Progenitor cell of endocrine pancreas (in vitro differentiated cells): ENCODE measurements at places on chromosomes 6 and 20.

DNA sequence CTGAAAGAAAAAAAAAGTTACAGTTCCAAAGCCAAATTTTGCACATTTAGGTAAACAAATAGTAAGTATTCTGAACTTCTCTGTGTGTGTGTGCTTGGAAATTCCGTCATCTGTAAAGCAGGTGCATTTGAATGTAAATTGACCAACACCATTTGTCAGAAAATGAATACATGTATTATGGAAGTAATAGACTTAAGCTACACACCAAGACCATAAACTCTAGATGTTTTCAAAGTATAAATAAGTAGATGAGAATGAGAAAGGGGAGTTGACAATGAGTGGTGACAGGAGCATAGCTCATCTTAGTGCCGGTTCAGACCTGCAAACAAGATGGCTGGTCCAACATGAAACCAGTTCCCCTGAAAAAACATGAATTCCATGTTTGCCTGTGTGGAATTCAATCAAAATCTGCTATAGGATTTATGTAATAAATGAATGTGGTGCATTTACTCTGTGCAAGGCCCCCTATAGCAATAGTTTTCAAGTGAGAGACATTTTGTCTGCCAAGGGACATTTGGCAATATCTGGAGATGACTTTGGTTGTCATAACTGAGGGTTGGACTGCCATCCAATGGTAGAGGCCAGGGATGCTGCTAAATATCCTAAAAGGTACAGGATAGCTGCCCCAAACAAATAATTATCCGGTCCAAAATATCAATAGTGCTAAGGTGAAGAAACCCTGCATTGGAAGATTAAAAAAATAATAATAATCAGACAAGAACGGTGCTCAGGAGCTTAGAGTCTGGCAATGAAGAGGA lies 11.0 kb upstream of the FILIP1 start:
- DNase-seq, result no peak

DNA sequence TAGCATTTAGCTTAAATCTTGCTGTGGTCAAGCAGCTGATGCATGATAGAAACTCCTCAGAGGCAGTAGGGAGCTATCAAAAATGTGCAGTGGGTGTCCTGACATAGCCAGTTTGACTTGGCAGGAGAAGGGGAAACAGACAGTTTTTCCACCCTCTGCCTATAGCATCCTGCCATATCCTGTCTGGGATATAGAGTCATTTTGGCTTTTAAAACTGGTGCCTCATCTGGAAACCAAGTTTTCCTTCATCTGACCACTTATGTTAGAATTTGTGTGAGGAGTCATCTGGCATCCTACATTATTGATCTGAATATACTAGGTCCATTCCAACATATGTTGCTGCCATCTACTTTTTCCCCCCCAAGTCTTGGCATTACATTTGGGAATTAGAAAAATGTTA lies 284.1 kb downstream of the CD109 start:
- no peak for DNase-seq

DNA sequence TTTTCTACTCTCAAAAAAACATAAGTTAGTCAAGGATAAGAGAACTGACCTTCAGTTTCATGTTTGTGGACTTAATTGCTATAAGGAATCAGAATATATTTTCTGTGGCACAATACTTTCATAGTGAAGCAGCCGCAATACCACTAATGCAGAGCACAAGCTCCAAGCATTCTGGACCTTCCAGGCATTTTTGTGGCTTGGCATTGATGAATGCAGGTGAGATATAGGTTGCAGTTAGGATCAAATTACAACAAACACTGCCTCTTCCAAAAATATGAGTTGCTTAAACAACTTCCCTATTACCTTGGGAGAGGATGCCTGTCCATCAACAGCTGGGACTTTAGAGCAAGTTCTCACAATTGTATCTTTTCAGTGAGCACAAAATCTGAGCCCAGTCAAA lies 162.8 kb upstream of the RSPO3 start:
- no peak for DNase-seq

DNA sequence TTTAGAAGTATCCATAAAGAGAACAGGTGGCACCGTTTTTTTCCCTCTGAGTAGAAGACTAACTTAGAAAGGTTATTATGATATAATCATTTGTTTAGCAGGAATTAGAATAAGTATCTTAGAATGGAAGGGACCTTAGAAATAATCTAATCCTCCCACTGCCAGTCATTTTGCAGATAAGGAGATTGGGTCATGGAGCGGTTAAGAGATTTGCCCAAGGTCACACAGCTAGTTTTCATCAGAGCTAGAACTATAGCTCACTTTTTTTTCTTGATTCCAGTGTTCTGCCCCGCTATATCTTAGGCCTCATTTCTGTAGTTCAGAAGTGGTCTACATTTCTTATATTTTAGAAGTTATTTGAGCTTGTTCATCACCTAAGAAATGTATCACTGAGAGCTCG lies 139.6 kb downstream of the PRL start:
- no peak for DNase-seq

GRCh38 chr6:146955570-146955969 lies 248.6 kb upstream of the STXBP5 start:
- no peak for DNase-seq

DNA sequence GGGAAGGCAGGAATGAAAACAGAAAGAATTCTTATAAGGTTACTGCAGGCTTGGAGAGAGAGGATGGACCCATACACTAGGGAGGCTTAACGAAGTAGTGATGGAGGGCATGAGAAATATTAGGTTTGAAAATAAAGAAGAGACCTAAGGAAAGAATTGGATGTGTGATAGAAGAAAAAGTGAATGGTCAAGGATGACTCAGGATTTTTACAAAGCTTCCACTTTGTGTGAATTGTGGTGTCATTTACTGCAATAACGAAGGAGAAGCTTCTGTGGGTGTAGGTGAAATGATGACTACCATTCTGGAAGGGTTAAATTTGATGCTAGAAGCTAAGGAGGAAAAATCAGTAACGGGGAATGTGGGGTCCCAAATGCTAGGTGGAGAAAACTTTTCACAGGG lies 191.2 kb downstream of the UTRN start:
- DNase-seq, result no peak

DNA sequence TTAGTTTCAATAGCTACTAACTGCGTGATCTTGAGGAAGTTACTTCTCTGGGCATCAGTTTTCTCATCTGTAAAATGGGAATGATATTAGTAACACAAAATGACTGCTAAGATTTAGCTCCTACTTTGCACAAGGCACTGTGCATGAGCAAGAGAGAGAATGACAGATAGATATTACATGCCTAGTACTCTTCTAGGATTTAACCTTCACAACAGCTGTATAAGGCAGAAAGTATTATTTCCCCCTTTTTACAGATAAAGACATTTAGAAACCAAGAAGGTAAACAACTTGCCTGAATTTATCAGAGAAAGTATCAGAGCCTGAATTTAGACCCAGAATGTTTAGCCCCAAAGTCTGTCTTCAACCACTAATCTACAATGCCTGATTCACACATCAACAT lies 281.6 kb downstream of the KHDC1L start:
- no peak for DNase-seq

- no peak for DNase-seq
These were observed 31.2 kb downstream of the FASTKD5 start for GRCh38 chr20:3128275-3128984.

DNA sequence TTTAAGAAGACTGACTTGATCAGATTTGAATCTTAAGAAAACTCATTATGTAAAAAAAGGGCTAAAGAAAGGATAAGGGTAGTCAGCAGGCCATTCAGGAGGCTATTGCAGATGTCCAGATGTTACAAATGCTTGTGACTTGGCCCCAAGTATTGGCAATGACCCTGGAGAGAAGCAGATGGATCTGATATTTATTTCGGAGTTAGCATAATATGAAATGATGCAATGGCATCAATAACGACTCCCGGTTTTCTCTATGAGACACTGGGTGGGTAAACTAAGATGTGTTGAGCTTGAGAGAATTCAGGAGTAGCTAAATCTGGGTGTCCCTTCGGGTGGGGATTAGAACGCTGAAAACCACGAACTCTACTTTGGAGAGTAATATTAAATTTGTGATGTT lies 149.7 kb downstream of the LAMA2 start:
- DNase-seq, result no peak

DNA sequence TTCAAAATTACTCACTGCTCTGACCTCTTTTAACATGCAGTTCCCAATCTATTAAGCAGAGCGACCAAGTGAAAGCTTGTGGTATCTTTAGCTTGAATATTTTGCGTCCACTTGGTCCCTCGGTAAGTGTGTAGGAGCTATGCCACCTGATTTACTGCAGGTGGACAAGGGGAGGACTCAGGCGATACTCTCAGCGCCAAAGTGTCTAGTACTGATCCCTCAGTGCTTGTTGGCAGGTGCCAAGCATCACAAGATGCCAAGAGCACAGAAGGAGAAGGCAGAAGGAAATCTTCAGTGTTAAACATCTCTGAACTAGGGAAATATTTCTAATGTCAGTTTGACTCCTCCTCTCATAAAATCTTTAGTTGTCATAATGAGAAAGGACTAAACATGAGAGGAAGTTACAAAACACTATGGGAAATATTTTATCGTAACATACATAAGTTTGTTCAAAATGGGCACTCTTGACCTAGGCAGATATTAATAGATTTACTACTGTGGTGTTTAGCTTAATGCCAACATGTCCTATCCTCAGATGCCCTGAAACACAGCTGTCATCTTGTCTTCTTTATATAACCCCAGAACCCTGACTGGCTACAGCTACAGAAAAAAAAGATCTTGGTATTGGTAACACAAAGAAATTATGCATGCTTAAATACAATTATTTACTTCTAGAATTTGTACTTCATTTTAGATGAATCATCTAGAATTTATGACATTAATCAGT lies 19.5 kb downstream of the NHLRC1 start:
- no peak for DNase-seq

- no peak for DNase-seq
These were observed 65.7 kb downstream of the NKAIN2 start for GRCh38 chr6:123869334-123869733.

DNA sequence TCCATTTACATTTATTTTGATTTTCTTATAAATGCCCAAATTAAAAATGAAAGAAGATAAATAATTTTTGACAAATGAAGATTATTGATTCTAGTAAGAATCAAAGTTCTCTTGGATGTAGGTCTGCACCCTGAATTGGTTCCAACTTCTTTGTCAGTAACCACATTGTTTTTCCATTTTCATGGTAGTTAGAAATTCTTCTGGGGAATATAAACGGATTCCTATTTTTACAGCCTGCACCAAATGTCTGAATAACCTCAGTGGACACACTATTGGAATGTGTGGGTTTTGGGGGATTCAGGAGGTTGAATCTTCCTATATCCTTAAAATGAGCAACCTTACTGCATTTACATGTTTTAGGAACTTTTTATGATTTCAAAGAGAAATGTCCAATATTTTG lies 1085.3 kb upstream of the MAP3K7 start:
- no peak for DNase-seq

DNA sequence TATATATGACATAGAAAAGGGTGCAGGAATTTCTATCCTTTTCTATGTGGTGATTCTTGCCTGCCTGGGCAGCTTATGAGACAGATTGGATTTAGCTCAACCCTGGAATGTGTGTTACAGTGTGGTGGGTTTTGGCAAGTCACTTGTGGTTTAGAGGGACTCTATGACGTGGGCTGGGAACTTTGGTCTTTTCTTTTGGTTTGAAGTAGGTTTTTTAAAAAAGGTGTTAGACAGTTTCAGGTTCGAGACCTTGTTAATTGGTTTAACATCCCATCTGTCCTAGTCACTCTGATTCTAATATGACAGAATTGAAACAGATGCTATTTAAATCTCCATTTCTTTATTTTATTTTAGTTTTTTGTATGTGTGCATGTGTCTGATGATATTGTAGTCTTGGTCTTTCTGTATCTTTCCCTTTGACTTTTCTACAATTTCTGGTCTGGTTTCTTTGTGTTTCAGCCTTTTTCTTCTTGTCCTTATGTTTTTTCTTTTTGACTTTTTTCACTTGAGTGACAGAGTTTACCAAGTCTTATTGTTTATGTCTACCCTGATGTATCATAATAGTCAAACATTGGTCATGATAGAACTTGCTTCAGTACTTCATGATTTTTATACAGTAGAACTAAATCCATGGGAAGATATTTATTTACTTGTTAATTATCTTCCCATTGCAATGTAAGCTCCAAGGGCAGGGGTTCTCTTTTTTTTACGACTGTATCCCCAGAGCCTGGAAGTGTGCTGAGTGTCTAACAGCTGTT lies 174.3 kb downstream of the CDKAL1 start:
- no peak for DNase-seq
